AG04450 (cell line): ENCODE measurements at places on chromosomes 12 and 14.

GRCh38 chr12:56517854-56518253 lies 3.8 kb upstream of the RBMS2 start:
- DNase-seq, result no peak

GRCh38 chr14:22415605-22415959 lies 173.4 kb downstream of the DAD1 start:
- DNase-seq, result no peak

- DNase-seq, result no peak
Observed at GRCh38 chr12:45670346-45671065, 59.0 kb upstream of the ARID2 start.

GRCh38 chr12:104680491-104680890 lies 223.7 kb downstream of the CHST11 start:
- no peak for DNase-seq

DNA sequence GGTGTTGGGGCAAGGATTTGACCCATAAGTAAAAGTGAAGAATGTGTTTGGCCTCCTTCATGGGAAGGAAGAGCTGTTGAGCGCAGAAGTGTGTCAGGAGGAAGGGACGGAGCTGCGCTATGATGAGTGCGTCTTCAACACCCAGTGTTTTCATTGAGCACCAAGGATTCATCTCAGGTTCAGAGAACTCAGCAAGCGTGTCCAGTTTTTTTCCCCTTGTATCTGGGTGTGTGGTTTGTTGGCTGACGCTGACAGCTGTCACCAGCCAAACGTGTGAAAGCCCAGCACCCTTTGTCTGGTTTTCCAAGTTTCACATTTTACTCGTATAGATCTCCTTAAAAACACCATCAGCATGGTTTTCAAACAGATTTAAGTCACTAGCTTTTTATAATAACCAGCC lies 12.3 kb downstream of the EP400 start:
- no peak for DNase-seq

DNA sequence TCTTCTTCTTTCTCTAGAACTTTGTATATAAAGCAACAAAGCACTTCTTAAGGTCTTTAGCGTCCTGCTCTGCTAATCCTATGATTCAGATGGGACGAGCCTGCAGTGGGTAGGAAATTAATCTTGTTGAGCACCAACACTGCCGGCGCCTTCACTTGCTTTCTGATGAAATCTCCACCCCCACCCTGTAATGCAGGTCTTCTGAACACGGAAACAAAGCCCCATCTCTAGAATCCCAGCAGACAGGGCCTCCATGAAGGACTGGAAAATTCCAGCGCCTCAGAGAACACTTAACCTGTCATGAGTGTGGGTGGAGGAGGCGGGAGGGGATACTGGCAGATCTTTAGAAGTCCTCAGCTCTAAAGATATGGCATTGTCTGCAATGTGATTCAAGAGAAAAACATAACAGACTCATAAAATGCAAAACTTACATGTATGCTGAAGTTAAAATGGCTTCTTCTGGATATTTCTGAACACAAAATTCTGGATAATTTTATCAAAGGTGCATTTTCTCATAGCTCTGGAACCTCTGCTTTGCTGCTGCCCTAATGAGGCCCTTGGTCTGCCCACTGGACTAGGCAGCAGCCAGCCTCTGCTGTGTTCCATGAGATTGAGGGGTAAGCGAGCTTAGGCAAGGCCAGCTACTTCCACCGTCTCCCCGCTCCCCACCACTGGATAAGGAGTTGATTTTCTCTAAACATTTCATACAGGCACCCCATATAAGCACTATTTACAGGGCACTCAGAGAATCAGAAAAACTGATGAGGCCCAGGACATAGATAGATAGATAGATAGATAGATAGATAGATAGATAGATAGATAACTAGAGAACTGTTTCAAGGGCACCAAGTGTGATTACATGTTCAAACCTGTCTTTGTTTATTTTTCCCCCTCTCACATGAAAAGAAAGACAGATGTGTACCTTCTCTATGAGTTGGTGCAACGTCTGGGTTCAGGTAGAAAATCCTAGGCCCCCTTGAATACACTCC lies 43.1 kb downstream of the ZFP36L1 start:
- no peak for DNase-seq

GRCh38 chr14:36845356-36846012 lies 183.8 kb downstream of the PAX9 start:
- DNase-seq, result no peak

DNA sequence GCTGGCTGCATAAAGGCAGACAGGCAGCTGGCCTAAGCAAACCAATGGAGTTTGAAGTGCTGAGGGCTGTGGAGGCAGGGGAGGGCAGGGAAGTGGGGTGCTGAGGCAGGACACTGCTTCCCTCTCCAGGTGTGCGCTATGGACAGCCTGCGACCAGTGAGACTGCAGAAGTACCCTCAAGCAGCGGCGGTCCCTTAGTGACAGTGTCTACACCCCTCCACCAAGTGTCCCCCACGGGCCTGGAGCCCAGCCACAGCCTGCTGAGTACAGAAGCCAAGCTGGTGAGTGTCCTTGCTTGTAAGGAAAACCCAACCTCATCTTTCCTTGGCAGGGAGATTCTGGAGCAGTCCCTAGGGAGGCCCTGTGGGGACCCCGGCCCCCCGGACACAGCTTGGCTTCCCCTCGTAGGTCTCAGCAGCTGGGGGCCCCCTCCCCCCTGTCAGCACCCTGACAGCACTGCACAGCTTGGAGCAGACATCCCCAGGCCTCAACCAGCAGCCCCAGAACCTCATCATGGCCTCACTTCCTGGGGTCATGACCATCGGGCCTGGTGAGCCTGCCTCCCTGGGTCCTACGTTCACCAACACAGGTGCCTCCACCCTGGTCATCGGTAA lies 17.9 kb downstream of the HNF1A start:
- no peak for DNase-seq

DNA sequence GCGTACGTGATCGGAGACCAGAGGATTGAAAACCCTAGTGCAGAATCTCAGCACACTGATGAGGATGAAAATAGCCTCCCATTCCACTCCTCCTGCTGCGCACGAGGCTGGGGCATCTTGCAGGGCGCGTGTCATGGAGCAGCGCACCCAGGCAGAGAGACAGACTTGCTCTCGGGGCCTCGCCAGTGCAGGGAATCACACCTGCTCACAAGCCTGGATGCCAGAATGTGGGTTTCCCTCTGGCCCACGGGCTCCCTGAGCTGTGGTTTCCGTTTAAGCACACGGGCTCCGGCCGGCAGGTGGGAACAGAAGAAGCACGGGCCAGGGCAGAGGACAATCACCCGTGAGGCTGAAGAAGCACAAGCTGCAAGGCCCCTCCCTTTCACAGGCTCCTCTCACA lies 2.0 kb downstream of the FGF6 start:
- no peak for DNase-seq

- no peak for DNase-seq
Observed at GRCh38 chr12:100901266-100901665, 106.7 kb downstream of the ANO4 start.

DNA sequence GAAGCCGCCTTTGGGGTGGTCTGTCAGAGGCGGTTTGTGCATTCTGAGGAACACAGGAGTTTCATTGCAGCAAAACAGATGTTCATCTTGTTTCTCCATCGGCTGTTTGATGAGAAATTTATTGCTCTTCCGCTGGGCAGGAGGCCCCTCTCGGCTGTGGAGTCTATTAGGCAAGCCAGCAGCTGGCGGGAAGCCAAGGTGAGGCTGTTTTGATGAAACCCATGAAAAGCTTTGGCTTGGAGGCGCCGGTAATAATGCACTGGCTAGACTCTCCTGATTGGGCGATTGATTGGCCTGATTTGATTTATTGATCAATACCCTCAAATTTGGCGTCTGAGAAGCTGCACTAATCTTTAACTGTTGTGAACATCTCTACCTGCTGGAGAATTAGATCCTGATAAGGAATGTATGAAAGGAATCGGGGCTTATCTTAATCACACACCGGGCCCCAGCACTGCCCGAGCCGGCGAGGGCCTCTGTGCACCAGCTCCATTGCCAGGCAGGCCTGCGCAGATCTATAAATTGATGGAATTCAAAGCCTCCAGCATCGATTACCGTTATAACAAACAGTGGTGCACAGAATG lies 187.7 kb downstream of the PHETA1 start:
- no peak for DNase-seq

DNA sequence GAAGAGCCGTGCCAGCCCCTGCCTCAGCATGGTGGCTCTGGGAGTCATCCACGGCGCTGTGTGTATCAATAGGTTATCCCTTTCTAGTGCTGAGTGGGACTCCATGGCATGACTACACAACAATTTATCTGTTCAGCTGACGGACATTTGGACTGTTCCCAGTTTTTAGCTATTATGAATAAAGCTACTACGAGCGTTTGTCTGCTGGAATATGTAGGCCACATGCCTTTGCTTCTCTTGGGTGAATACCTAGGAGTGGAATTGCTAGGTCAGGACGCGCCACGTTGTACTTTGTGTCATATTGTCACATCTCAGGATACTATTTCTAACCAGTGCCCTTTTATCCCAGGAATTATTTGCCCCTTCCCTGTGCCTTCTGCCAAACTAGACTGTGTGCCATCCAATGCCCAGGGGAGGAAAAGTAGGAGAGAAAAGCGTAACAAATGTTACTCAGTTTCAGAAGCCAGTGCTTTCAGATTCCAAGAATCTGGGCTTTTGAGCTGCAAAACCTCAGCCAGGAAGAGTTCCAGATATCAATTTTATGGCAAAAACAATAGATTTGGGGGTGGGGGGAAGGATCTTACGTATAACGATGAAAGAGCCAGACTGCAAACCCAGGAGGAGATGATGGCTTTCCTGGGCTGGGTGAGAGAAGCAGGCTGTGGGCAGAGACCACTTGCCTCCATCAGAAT lies 62.5 kb upstream of the NCOR2 start:
- DNase-seq, result no peak

GRCh38 chr12:93968536-93969285 lies 179.7 kb upstream of the PLXNC1 start:
- no peak for DNase-seq

- no peak for DNase-seq
Observed at GRCh38 chr12:4114986-4115385, 158.6 kb upstream of the CCND2 start.

DNA sequence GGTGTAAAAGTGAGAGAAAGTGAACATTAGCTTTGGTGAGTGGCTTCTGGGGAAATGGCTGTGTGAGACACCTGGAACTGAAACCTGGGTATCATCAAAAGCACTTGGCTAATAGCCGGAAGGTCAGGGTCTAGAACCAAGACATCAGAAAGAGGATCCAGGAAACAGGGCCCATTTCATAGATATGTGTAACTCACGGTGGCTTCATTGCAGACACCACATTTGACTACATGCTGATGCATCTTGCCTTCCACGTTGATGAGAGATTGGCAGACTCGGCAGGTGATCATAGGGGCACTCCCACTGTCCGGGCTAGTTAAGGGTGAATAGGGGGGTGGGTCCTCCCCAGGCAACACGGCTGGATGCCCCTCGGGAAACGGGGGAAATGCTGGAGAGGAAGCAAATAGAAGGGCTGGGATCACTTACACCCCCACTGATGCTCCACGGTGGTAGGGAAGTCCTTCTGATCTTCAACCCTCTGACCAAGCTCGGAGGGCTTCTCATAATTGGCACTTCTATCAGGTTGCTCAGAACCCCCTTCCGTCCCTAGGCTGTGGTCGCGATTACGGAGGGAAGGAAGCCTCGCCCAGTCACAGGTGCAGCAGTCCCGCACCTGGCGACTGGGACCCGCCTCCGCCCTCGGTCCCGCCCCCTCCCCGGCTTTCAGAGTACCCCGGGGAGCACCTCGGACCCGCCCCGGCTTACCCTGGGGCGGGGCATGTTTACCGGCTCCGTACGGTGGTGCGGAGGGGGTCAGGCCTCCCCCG lies 593 bp downstream of the PIP4P1 start:
- DNase-seq, result no peak

DNA sequence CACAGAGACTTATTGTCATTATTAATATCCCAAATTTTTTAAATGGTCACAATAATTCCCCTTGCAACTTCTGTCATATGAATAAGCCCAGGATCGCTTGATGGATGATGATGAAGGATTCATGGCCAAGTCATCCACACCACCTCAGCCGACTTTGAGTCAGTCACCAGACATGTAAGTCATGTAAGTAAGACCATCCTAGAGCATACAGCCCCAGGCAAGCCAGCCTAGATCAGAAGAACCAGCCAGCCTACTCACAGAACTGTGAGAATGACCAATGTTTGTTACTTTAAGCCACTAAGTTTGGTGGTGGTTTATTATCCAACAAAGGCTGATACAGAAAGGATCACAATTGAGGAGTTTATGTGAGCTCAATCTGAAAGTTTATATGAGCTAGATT lies 341.8 kb downstream of the NRXN3 start:
- no peak for DNase-seq

DNA sequence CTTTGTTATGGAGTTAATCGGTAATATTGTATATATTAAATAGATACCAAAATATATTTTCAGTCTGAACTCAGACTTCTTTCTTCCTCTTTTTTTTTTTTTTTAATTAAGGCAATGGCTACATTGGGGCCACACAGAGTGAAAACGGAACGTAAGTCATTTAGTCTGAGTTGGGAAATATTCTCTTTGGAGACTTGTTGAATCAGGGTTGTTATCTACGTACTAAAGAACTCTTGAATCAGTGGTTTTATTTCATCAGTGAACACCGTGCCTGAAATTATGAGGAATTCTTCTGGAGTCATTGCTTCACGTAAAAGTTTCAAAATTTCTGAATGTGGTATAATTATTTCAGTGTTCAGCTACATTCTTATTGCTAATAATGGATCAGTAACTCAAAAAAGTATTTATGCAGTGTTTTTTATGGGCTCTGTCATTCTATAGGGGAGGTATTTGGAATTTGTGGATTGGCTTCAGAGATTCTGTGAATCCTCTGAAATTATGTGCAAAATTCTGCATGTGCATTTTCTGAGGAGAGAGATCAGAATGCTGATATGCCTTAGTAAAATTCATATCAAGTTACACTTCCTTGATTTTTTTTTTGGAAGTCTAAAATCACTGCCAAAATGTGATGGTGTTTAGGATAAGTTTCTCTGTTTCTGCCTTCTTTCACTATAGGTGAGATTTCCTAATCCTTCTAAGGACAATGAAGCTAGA lies 39.6 kb downstream of the BRMS1L start:
- DNase-seq, result no peak

DNA sequence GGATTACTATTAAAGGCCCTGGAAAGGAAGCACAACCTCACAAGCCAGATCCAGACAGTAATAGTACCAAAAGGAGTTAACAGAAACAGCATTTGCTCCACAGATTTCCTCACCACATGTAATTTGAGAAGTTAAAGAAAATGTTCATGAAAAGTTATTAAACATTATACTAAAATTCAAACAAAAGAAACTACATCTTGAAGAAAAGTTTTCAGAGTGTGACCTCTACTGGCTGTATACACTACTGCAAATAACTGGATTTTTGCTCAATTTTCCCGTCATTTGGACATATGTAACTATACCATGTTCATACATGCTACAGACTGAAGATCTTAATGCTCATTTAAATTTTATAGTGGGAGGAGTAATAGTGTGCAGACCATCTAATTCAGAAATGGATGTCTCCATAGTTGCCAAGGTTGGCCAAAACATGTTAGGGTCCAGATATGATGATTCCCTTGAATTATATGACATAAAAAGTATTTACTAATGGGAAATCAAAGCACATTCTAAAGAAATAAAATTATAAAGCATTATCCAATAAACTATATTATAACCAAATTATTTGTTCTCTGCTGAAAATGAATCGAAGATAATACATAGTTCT lies 5.6 kb downstream of the KRR1 start:
- no peak for DNase-seq
